ENCODE measurements at places on chromosomes 11 and 22.

- H3K36me3 ChIP-seq = peaks cover 44% of the 10 kb centered on the region
- H3K27ac ChIP-seq = no peak overlapping the region
- H3K4me3 ChIP-seq = no peak overlapping the region
- H3K27me3 ChIP-seq = no peaks in the 10 kb centered on the region
- no peak for DNase-seq
- peaks cover 48% of the 10 kb centered on the region for H3K4me1 ChIP-seq
Observed at GRCh38 chr11:35766651-35767050, 104.1 kb downstream of the TRIM44 start.

DNA sequence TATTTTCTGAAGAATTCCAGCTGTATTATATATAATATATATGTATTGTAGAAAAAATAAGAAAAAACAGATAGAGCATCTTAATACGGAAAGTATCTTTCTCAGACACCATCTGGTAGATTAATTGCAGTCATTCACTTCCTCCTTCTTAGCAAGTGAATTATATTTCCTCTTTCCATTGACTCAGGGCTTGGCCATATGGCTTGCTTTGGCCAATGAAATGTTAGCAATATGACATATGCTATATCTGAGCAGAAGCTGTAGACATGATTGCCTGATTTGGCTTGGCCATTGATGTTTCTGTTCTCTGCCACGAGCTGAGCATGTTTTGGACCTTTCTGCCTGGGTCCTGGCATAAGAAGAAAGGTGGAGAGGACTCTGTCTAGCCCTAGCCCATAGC is 34.4 kb upstream of the ZBED5 start:
- DNase-seq = no peak
- peaks cover 28% of the 10 kb centered on the region for H3K36me3 ChIP-seq
- no peak overlapping the region for H3K4me3 ChIP-seq
- H3K4me1 ChIP-seq = peaks cover 3% of the 10 kb centered on the region
- H3K27me3 ChIP-seq = no peaks in the 10 kb centered on the region

DNA sequence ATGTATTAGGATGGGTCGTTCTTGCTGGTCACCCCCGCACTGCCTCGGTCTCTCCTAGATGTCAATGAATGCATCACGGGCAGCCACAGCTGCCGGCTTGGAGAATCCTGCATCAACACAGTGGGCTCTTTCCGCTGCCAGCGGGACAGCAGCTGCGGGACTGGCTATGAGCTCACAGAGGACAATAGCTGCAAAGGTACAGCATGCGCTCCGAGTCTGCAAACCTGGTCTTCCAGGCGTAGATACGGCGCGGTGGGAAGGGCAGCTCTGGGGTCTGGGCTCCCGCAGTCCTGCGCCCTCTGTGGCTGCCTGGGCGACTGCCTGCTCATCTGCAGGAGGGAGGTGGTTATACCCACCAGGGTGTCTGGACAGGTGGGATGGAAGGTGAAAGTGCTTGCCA is 31.0 kb downstream of the FBLN1 start:
- no peak for DNase-seq
- no peaks in the 10 kb centered on the region for H3K36me3 ChIP-seq
- no peak overlapping the region for H3K27ac ChIP-seq
- H3K4me1 ChIP-seq = no peaks in the 10 kb centered on the region
- H3K4me3 ChIP-seq = no peak overlapping the region

GRCh38 chr22:19863571-19863970 is 8.9 kb upstream of the GNB1L start:
- H3K4me3 ChIP-seq = no peak overlapping the region
- H3K27ac ChIP-seq = no peak overlapping the region
- H3K36me3 ChIP-seq = no peaks in the 10 kb centered on the region
- H3K4me1 ChIP-seq = no peaks in the 10 kb centered on the region

DNA sequence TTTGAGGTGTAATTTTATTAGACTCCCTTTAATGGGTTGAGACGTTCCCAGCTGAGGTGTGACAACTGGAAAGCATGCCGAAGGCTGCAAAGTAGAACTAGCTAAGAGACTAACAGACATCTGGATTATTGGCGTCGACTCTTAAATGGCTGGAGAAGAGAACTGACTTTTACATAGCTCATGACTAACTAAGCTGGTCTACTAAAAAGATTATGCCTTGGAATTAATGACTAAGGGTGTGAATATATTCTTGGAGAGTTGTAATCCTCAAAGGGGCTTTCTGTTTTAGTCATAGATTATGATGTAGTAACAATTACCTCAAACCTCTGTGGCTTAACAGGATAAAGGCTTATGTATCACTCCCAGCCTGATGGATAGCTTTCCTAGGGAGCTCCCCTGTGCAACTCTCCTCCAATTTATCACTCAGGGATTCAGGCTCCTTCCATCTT is 39.5 kb upstream of the SLC5A12 start:
- H3K4me3 ChIP-seq = no peak overlapping the region
- no peak overlapping the region for H3K27ac ChIP-seq
- no peaks in the 10 kb centered on the region for H3K36me3 ChIP-seq
- no peaks in the 10 kb centered on the region for H3K4me1 ChIP-seq

- H3K4me3 ChIP-seq = no peak overlapping the region
- no peak overlapping the region for H3K27ac ChIP-seq
- no peaks in the 10 kb centered on the region for H3K27me3 ChIP-seq
- peaks cover 6% of the 10 kb centered on the region for H3K4me1 ChIP-seq
- DNase-seq = no peak
- H3K36me3 ChIP-seq = no peaks in the 10 kb centered on the region
Observed at GRCh38 chr11:120400564-120401364, 64.6 kb downstream of the ARHGEF12 start.

DNA sequence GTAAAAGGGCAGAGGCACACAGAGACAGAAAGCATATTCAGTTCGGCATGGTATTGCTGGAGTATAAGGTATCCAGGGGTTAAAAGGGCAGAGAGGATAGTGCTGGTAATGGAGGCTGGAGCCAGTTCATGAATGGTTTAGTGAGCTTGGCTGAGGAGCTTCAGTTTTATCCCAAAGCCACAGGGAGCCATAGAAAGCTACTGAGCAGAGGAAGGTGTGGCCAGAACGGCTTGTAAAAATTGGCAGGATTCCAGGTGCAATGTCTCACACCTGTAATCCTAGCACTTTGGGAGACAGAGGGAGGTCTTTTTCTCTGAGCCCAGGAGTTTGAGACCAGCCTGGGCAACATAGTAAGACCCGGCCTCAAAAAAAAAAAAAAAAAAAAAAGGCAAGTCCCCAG is 186.1 kb downstream of the MYO18B start:
- H3K4me3 ChIP-seq = no peak overlapping the region
- peaks cover 23% of the 10 kb centered on the region for H3K27me3 ChIP-seq
- no peak overlapping the region for H3K27ac ChIP-seq
- H3K36me3 ChIP-seq = no peaks in the 10 kb centered on the region
- no peak for DNase-seq
